ENCODE measurements at places on chromosomes 3 and 15. TPM values are rescaled to one million over a fixed set of nuclear protein-coding genes. Genes with fewer than 3 reads are reported as not detected.

CLDN16 gene
- total RNA-seq = not detected

CLDN1 gene
- 0.13 TPM for total RNA-seq

DNA sequence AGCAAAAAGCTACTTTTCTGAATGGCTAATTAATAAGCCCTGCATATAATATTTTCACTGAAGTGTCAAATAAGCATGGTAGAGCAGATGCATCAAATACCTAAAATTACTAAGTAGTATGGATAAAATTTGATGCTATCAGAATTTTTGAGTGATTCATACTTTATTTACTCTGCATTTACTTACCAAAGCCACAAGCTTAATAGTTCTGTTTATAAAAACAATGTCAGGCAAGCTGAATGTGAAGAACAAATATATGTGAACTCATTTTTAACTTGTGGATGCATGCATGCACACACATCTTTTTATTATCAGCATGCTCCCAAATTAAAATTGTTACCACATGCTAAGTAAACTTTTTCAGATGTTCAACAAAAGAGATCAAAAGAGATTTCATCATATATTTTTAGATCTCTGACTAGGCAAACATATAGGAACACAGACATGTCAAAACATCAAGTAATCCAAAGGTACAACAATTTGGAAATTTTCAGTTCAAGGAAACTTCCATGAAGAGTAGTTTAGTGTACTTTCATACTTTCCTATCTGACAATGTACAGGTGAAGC, 969.4 kb downstream of the ROBO1 start:
- DNase-seq = no peak

- DNase-seq = no peak
Measured at GRCh38 chr3:122169911-122170310, 13.6 kb upstream of the CASR start.

DNA sequence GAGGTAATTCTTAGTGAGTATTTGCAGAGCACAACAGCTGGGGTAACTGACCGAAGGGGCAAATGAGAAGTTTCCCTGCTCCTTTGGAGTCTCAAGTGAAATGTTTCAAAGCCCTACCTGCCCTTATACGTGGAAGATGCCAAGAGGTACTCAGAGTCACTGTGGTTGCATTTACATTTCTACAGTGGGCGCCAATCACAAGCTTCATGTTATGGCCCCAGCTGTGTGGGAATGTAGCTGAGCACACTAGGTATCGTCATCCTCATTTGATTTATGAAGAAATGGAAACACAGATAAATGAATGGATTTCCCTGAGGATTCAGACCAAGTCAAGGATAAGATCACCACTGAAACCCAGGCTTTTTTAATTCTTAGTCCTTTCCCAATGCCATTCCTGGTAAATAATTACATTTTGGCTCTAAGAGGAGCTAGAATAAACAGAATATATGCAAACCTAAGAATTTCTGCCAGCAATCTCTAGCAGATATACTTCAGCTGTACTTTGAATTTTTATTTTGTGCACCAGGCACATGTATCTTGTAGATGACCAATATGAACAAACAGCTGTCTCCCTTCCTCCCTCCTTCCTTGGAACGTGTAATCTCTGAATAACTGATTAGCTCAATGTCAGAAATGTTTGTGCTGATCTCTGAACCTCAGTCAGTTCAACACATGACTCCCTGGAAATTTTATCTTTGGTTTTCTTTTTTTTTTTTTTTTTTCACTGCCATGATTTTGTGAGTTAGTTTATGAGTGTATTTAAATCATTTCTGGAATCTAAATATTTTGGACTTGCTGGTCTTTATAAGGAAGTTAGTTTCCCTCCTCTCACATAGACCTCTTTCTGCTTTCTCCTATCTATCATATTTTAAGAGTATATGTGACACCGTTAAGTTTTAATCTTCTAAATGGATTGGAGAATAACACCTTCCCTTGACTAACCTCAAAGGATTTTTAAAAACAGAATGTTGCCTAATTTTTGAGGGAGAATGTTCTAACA, 69.2 kb downstream of the MAP2K5 start:
- peak; percentile 22 for DNase-seq

GRCh38 chr3:76039431-76039830, 254.1 kb upstream of the ZNF717 start:
- DNase-seq = no peak

GRCh38 chr15:70008697-70009290, 88.9 kb downstream of the TLE3 start:
- DNase-seq = no peak

- DNase-seq = no peak
Measured at GRCh38 chr3:187369089-187369447, 883 bp downstream of the RTP4 start.

DNA sequence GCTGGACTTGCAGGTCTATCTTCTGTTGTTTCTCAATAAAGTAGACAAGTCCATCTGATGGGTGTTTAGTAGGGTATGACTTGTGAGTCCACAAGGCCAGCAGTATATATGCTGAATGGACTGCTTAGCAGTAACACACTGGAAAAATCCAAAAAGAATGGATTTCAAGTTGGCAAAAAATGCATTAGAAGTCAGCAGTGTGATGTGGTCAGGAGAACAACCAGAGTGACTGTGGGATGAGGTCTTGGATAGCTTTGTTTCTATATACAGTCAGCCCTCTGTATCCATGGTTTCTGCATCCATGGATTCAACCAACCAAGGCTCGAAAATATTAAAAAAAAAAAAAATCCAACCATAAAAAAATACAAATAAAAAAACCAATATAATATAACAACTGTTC, 55.8 kb downstream of the LPP start:
- no peak for DNase-seq

DNA sequence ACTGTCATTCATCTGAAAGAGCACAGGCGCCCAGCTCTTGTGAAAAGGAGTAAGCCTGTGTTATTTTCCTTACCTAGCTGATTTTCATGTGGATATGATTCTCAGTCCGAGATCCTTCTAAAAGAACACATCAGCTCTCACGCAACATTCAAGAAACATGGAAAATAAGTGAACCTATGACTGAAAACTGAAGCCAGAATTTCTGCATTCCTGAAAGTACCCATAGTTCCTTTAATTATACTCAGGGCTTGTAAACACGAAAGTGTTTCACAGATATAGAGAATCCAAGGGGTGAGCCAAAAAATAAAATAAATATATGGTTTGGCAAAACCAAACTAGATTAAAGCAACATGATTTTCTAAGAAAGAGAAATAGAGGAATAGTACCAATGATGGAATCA, 100.8 kb upstream of the CHMP2B start:
- no peak for DNase-seq

GRCh38 chr3:175606650-175607318, 747.6 kb downstream of the NAALADL2 start:
- DNase-seq = no peak

DNA sequence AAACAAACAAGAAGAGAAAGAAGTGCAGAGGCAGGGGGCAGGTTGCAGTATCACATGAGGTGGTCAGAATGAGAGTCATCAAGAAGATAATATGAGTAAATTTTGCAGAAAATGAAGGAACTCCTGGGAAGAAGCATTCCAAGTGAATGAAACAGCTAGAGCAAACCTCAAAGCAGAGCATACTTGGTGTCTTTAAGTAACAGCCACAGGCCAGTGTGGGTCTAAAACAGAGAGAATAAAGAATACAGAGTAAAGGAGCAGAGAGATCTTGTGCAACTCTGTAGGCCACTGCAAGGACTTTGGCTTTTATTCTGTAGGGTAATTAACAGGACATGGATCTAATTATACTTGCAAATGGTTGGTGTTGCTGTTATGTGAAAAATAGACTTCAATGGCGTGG, 81.3 kb downstream of the STAC start:
- no peak for DNase-seq

DNA sequence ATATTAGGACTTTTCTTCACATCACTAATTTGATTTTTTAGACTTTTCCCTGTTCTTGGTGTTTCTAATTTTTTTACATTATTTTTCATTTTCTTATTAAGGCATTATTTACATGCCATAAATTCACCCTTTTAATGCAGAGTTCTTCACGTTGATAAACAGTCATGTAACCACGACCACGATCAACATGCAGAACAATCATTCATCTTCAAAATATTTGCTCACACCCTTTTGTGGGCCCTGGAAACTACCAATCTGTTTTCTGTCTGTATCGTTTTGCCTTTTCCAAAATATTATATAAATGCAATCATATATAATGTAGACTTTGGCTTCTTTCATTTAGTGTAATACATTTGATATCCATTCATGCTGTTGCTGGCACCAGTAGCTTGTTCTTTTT, 48.7 kb downstream of the ARRDC4 start:
- no peak for DNase-seq
